ENCODE measurements at places on chromosomes 13 and 19.

DNA sequence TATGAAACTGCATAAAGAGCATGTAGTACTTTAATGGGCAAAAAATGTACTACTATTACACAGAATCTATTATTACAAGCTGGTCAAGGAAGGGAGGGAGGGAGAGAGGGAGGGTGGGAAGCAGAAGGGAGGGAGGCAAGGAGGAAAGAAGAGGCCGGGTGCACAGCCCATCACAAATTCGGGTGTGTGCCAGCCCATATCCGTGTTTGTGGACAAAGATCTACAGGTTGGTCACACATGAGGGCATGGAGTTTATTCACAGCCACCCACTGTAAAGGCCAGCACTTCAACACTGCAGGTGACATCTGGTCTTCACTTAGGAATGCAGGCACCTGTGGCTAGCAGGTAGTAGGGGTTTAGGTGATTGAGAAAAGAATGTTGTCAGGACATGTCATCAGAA lies 352.5 kb upstream of the NBEA start:
- no peak for DNase-seq

DNA sequence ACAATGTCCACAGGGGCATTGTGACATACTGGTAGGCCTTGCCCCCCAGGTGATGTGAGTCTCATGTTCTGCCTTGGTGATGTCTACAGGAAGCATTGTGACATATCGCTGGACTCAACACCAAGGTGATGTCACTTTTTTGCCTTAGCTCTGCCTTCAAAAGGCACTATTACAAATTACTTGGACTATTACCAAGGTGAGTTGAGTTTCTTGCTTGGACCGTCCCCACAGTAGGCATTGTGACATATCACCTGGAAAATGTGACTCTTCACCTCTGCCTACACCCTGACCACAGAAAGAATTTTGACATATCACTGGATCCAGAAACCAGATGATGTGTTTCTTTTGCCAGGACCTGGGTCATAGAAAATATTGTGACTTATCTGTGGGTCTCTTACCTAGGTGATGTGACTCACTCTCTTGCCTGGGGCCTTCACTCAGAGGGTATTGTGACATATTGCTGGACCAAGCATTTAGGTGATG lies 60.6 kb upstream of the ZNF724 start:
- no peak for DNase-seq

DNA sequence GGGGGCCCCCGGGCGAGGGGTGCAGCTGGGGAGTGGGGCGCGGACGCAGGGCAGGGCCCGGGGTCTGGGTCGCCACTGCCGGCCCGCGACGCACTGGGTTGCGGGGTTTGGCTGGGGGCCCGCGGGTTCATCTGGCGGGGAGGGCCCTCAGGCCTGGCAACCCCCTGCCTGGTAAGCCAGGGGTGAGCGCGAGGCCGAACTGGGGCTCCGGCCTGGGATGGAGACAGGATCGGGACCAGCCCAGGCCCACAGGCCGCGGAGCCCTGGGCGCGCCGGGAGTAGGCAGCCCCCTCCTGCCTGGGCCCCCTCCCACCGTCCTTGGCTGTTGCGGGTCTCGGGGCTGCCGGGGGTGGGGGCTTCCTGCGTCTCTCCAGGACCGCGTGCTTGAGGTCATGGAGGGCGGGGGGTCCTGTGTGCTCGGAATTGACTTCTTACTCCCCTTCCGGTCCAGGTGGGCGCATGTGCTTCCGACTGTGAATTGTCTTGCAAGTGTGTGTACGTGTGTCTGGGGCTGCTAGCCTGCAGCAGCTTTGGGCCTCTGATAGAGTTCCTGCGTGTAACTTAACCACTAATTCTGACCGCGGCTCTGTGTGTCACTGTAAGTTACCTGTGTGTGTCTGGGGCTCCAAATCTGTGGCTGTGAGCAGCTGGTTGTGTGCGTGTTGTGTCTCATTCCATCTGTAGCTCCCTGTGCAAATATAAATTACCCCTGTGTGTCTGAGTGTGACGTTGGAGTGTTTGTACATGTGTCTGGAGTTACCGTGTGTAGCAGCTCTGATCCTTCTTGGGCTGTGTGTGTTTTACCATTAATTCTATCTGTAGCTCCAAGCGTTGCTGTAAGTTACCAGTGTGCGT lies 751 bp downstream of the GRAMD1A start:
- peak; percentile 72 for DNase-seq

GRCh38 chr13:109396266-109396665 lies 390.1 kb downstream of the IRS2 start:
- DNase-seq = no peak

DNA sequence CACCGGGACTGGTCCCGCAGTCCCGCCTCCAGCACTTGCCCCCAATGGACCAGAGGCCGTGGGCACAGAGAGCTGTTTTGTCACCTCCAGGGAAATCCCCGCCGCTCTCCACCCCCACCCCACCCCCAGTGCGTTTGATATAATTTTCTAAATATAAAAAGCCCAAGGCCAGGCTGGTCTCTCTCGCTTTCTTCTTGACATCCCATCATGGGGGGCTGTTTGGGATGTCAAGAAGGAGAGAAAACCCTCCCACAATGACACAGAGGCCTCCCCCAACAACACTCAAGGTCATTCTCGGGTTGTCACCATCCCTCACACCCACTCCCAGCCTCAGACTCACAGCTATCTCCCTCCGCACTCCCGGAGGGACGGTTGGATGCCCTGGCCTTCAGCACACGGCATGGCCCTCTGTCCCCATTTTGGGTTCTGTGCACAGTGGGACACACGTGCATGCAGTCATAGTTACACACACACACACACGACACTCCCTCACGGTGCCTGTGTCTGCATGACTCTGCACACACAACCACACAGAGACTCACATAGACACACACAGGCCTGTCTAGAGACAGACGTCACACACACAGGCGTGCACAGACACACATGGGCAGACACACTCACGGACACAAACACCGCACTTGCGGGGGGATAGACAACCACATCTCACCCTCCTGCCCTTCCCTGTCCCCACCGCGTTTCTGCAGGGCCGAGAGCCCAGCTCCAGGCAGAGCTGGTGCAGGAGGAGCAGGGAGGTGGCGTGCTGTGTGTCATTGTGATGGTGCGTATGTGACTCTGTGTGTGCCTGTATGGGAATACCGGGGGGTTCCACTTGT lies 4.8 kb upstream of the NFIC start:
- DNase-seq = no peak

DNA sequence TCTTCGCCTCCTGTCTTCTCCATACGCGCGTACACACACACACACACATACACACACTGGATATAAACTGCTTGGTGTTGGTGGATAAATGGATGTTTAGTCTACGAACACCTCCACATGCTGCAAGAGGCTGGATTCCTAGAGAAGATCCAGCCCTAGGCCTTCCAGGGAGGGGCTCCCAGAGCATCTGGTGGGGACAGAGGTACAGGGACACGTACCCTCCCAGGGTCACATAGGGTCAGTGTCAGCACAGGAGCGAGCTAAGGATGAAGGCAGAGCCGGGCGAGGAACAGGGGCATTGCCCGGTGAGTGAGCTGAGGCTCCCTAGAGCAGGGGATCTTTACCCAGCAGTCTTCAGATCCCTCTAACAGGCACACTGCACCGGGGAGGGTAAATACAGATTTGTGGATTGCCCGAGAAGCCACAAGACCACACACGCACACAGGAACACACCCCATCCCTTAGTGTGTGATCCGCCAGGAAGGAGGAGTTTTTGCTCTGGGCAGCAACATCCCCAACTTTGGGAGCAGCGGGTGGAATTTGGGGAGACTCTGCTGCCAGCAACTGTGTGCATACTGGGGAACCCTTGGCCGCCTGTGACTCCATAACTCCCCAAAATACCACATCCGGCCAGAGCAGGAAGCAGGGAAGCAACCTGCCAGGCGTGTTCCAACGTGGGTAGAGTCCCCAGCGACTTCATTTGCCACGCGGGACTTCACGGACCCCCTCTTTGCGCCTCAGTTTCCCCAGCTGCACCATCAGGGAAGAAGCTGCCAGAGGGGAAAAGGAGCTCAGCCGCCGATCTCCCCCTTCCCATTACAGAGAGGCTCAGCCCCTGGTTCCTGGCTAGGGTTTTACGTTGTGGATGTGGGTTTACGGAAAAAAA lies 5.8 kb upstream of the TLE2 start:
- peak; percentile 58 for DNase-seq

Data from NCI-H2171 treated with DMSO at 0.1 percent for 48 hours (cell line).